ENCODE measurements at places on chromosomes 4 and X. TPM values are rescaled to one million over a fixed set of nuclear protein-coding genes. Genes with fewer than 3 reads are reported as not detected.

DNA sequence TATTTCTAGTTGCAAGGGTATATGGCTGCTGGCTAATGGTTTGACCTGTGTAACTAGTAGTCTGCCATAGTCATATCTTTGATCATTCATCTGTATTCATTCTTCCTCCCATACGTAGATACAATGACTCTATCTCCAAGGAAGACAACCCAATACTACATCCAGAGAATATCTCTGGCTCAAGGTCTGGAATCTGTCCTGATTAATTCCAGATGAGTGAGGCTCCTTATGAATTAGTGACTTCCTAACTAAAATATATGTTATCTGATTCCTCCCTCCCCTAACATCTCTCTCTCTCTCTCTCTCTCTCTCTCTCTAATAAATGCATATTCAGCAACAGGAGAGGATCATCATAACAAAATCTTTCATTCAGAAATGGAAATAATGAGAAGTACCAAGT lies 641.5 kb downstream of the FAT4 start:
- no peaks in the 10 kb centered on the region for H3K4me1 ChIP-seq
- no peak for DNase-seq
- no peaks in the 10 kb centered on the region for H3K27me3 ChIP-seq
- no peak overlapping the region for H3K4me3 ChIP-seq
- no peak overlapping the region for H3K27ac ChIP-seq

DNA sequence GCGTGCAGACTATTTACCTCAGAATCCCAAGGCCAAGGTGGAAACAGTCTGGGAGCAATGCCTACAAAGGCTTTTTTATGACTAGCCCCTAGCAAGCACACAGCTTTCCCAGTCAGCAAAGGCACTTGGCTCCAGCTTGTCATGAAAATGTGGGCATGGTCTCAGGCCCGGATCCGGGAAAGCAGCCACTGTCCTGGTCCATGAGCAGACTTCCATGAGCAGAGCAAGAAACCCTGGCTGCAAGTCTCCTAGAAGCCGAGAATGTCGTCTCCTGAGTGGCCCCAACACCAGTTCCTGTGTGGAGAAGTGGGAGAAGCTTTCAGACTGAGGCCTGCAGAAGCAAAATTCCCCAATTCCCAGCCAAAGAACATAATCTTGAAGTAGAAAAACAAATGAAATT lies 190.5 kb downstream of the MID1 start:
- DNase-seq = no peak
- H3K27me3 ChIP-seq = no peaks in the 10 kb centered on the region
- no peak overlapping the region for H3K4me3 ChIP-seq

DNA sequence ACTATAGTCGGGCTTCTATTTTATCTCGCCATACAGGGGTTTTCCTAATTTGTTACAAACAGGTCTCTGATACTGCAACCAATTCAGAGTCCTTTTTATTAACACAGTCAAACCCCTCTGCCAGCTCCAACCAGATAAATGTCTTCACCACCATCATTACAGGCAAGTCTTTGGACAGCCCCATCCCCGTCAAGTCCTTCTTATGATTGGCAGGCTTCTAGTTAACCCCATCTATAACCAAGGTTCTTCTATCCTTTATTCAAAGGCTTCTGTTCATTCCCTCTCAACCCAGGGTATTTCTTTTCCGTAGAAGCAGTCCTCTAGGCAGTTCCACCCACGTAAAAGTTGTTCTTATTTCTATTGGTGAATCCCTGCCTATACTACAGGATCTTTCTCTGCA lies 29.9 kb upstream of the FOXR2 start:
- no peak for DNase-seq
- no peaks in the 10 kb centered on the region for H3K27me3 ChIP-seq
- H3K4me1 ChIP-seq = no peaks in the 10 kb centered on the region
- H3K36me3 ChIP-seq = no peaks in the 10 kb centered on the region

- no peaks in the 10 kb centered on the region for H3K27me3 ChIP-seq
- no peaks in the 10 kb centered on the region for H3K36me3 ChIP-seq
- no peaks in the 10 kb centered on the region for H3K4me1 ChIP-seq
- no peak overlapping the region for H3K4me3 ChIP-seq
Measured at GRCh38 chr4:97134456-97134855, 1008.8 kb downstream of the STPG2 start.

- no peak overlapping the region for H3K27ac ChIP-seq
- H3K27me3 ChIP-seq = no peaks in the 10 kb centered on the region
- H3K4me3 ChIP-seq = no peak overlapping the region
- H3K4me1 ChIP-seq = peaks cover 18% of the 10 kb centered on the region
Measured at GRCh38 chr4:113563691-113564378, 197.7 kb downstream of the CAMK2D start.

GRCh38 chrX:9373789-9374188 lies 91.1 kb upstream of the TBL1X start:
- no peaks in the 10 kb centered on the region for H3K27me3 ChIP-seq
- H3K4me1 ChIP-seq = no peaks in the 10 kb centered on the region
- no peak overlapping the region for H3K4me3 ChIP-seq
- no peak for DNase-seq

DNA sequence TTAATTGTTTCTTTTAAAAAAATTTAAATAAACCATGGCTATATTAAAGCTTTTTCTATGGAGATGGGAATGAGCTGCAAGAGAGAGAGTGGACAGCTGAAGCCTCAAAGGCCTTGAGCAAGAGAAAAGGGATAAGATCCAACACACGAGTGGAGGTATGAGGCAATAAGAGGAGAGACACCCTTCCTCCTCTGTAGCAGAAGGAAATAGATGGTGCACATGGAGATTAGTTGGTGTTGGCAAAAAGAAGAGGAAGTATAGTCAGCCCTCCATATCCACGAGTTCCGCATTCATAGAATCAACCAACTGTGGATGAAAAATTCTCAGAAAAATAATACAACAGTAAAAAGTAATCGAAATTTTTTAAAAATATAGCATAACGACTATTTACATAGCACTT lies 3.2 kb downstream of the CXorf38 start:
- H3K36me3 ChIP-seq = peaks cover 3% of the 10 kb centered on the region
- H3K4me1 ChIP-seq = peaks cover 21% of the 10 kb centered on the region
- DNase-seq = peak; percentile 43
- H3K27ac ChIP-seq = peak overlapping the region; percentile 80
- peak overlapping the region; percentile 74 for H3K4me3 ChIP-seq

- no peaks in the 10 kb centered on the region for H3K27me3 ChIP-seq
- no peak overlapping the region for H3K4me3 ChIP-seq
- no peak for DNase-seq
- H3K4me1 ChIP-seq = no peaks in the 10 kb centered on the region
- no peak overlapping the region for H3K27ac ChIP-seq
- H3K36me3 ChIP-seq = no peaks in the 10 kb centered on the region
Measured at GRCh38 chrX:148577741-148578140, 77.3 kb downstream of the AFF2 start.

GRCh38 chr4:100113732-100114131 lies 76.5 kb downstream of the DDIT4L start:
- H3K27ac ChIP-seq = no peak overlapping the region
- H3K4me3 ChIP-seq = no peak overlapping the region
- no peaks in the 10 kb centered on the region for H3K36me3 ChIP-seq

DNA sequence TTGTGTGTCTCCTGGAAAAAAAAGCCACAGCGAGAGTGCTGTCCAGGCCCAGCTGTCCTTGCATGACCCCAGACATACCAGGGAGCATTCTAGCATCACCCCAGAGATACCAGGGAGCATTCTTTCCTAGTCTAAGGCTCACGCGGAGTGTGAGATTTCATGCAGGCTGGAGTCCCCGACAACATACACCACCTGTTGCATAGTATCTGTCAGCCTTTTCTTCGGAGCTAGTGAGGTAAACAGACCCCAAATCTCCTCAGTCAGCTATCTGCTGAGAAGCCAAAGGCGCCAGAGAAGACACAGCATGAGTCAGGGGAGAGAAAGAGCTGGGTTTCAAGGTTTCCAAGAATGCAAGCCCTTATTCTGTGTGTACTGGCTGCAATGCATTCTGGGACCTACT lies 23.1 kb upstream of the ZXDA start:
- H3K27me3 ChIP-seq = no peaks in the 10 kb centered on the region
- DNase-seq = no peak
- no peaks in the 10 kb centered on the region for H3K36me3 ChIP-seq
- H3K4me3 ChIP-seq = no peak overlapping the region
- H3K4me1 ChIP-seq = no peaks in the 10 kb centered on the region

DNA sequence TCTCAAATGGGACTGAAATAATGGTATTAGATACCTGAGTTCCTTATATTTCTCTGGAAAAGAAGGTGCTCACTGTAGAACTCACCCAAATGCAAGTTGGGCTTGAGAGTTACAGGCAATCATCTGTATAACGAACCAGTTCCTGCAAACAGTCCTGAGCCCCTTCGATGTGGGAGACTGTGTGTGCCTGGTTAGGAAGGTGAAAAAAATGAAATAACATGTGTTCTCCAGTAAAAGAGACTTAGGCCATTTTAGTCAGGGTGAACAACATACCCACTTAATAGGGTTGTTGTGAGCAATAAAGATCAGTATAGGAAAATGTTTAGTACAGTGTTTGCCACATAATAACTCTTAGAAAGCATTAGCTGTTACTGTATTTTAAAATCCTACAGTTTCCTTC lies 23.4 kb downstream of the STIM2 start:
- H3K27me3 ChIP-seq = no peaks in the 10 kb centered on the region
- H3K4me3 ChIP-seq = no peak overlapping the region
- no peaks in the 10 kb centered on the region for H3K36me3 ChIP-seq
- no peak overlapping the region for H3K27ac ChIP-seq

The KLHL15 gene
- total RNA-seq = 3.6 TPM

The TMPRSS11A gene
- not detected for total RNA-seq

The ALB gene
- total RNA-seq = not detected

The HPSE gene
- 7.0 TPM for total RNA-seq

All from endothelial cell of umbilical vein (primary cell).